Stimulated activated naive CD4-positive, alpha-beta T cell treated with Interleukin-2 at 50 U/mL for 16 hours (primary cell): ENCODE measurements at places on chromosomes 4 and X.

- no peak for DNase-seq
Measured at GRCh38 chr4:11312389-11312788, 116.3 kb downstream of the HS3ST1 start.

DNA sequence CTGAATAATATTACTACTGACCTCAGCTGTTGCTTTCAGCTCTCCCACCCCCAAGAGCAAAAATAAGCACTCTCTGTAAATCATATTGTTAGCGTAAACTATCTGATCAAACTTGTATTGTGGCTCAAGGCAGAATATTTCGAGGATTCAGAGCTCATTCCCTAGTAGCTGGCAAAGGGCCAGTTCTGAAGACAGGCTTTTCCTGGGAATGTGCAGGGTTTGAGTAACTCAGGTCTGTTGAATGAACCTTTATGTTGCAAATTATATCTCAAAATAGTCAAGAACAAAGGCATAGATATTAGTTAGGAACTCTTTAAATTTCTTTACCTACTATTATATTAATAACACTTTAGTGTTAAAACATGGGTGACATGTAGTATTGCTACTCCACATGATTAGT lies 454.9 kb downstream of the CCSER1 start:
- no peak for DNase-seq

- DNase-seq, result peak; percentile 24
Measured at GRCh38 chr4:123415977-123416376, 19.4 kb downstream of the SPRY1 start.

- no peak for DNase-seq
Measured at GRCh38 chr4:124947622-124948265, 235.2 kb upstream of the ANKRD50 start.

- DNase-seq, result no peak
Measured at GRCh38 chr4:15779306-15779705, 1.2 kb downstream of the CD38 start.

- no peak for DNase-seq
Measured at GRCh38 chr4:71290074-71290473, 48.7 kb upstream of the SLC4A4 start.

- DNase-seq, result no peak
Measured at GRCh38 chrX:111445485-111445884, 33.5 kb upstream of the DCX start.

DNA sequence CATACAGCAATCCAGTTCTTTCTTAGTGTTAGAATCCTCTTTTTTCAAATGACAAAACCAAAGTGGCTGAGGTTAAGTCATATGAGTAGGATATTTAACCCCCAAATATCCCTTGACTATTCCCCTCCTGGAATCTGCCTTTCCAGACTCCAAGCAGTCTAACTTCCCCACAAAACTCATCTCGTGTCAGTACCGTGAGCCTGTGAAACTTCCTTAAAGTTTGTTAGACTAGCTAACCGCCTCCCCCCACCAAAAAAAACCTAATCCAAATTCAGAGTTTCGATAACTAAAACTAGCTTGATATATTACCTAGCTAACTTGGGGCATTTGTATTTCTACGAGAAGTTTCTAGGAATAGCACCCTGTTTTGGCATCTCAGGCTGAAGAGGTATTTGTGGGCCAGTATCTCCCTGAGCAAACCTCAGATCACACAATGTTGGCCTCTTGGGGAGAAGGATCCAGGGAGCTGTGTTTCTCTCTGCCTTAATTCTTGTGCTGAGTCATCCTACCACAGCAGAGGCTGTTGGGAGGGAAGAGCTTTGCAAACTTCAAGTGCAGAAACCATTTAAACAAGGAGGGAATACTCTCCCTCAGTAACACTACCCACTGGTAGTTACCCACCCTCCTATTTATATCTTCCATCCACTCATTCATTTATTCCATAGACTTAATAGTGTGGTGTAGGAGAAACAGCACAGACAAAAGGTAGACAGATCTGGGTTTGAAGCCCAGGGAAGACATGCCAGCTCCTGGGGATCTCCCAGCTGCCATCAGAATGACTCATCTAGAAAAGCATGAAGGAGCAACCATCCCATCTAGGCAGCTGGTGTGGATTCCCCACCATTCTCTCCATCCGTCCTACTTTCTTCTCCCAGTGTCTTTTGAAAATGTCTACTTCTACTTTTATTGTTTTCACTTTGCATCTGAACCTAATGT lies 39.3 kb upstream of the TXK start:
- DNase-seq, result no peak

GRCh38 chr4:166146806-166147540 lies 273.9 kb downstream of the TLL1 start:
- no peak for DNase-seq

- no peak for DNase-seq
Measured at GRCh38 chrX:110951472-110952269, 144.3 kb upstream of the PAK3 start.

- peak; percentile 33 for DNase-seq
Measured at GRCh38 chr4:155442267-155443105, 65.7 kb upstream of the MAP9 start.

- no peak for DNase-seq
Measured at GRCh38 chr4:1516261-1516660, 110.0 kb upstream of the NKX1-1 start.

GRCh38 chr4:177246641-177247584 lies 62.8 kb upstream of the NEIL3 start:
- no peak for DNase-seq

GRCh38 chrX:11470250-11470974 lies 177.2 kb downstream of the AMELX start:
- no peak for DNase-seq

GRCh38 chr4:110075083-110075738 lies 123.2 kb downstream of the ELOVL6 start:
- DNase-seq, result no peak

- DNase-seq, result no peak
Measured at GRCh38 chr4:108311313-108311712, 142.6 kb upstream of the LEF1 start.

DNA sequence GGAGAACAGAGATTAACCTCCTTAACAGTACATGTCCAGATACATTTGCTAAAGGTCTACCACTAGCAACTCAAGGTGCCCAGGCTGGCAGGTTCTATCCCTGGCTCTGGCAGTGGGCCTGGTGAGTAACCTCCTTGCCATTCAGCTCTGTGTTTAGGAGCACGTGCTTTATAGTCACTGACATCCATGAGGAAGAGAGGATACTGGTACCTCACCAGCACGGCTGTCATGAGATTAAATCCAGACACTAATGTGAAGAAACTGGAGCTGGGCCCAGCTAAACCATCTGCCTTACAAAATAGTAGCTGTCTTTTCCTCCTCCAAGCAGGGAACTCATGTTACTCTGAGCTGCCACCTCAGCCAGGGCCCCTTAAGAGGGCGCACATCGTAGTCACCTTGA lies 45.3 kb downstream of the GPRASP3 start:
- no peak for DNase-seq

DNA sequence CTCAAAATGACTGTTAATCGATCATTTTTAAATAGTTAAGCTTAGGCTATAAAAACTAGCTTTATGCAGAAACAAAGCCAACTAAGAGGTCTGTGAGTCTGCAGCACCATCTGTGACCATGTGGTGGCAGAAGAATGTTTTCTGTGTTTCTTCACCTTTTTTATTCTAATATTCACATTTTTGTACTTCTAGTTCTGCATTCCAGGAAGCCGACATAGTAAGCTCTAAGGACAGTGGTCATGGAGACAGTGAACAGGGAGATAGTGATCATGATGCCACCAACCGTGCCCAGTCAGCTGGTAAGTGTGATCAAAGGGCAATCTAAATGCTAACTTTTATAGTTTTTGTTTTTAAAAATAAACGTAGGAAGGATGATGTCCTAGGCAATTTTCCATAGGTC lies 5.6 kb downstream of the PCDH10 start:
- no peak for DNase-seq

- DNase-seq, result no peak
Measured at GRCh38 chr4:138565576-138565975, 323.4 kb upstream of the SLC7A11 start.

DNA sequence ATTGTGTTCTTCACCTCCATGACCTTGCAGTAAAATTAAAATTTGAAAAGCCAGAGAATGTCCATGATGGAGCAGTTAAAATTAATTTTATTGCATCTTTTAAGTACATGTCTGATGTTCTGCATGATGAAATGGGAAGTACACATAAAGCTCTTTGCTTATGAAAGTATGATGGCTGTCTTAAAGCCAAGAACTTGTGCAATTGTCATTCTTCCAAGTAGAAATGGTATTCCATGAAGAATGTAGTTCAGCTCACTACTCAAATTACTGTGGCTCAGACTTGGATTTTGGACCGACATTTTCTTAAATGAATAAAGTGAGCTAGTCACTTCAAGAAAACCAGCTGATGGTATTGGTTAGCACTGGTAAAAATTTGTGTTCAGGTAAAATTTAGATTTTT lies 161.7 kb upstream of the CXCL13 start:
- DNase-seq, result no peak

GRCh38 chr4:169583563-169583962 lies 28.8 kb downstream of the NEK1 start:
- DNase-seq, result no peak

DNA sequence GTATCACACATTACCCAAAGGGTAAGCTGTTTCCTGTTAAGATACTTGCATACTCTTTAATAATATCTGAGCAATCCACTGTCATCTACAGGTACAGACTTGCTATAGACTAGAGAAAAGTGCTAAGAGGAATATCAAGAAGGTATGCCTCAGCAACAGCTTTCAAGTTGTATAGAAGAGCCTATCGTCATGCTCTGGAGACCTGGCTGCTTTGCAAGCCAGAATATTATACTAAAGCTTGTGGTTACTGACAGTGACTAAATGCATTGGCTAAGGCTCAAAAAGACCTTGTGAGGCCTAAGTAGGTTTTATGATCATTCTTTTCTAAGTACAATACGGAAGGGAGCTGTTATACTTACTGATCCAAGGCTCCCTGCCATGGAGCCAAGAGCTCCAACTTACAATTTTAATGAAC lies 11.3 kb downstream of the LAMP2 start:
- no peak for DNase-seq

GRCh38 chr4:53490965-53491622 lies 100.2 kb downstream of the LNX1 start:
- no peak for DNase-seq

- DNase-seq, result no peak
Measured at GRCh38 chrX:118074196-118074595, 42.4 kb downstream of the KLHL13 start.

GRCh38 chr4:120903419-120903818 lies 19.1 kb downstream of the PRDM5 start:
- DNase-seq, result no peak

DNA sequence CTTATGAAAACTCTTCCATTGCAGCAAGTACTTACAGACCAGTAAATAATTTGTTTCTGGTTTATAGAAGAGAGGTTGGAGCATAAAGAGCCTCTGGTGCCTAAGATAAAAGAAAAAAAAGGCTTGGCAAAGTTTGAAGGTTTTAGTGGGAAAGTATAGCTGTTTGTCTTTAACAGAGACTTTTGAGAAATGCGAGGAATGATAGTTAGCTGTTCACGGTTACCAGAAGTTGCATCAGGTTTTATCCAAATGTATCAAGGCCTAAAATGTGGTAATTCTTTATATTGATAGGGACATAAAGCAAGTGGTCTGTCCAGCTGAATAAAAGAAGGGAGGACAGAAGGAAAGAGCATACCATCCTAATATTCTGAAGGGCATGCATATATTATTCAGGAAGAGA lies 29.3 kb downstream of the RAP1GDS1 start:
- DNase-seq, result no peak

- no peak for DNase-seq
Measured at GRCh38 chrX:63934160-63934559, 149.1 kb upstream of the ARHGEF9 start.

DNA sequence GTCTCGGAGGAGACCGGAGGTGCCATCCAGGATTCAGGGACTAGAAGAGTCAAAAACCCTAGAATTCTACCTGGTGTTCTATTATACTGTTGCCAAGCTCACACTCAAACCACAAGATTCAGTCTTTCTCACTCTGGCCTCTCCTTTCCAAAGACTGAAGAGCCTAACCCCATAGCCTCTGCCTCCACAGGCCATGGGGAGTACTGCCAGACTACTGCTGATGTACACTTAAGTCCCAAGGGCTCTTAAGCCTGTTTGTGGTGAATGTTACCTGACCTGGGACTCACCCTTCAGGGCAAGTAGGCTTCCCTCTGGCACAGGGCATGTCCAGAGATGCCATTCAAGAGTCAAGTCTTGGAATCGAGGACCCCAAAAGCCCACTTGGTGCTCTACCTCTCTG lies 58.9 kb upstream of the IRS4 start:
- no peak for DNase-seq

DNA sequence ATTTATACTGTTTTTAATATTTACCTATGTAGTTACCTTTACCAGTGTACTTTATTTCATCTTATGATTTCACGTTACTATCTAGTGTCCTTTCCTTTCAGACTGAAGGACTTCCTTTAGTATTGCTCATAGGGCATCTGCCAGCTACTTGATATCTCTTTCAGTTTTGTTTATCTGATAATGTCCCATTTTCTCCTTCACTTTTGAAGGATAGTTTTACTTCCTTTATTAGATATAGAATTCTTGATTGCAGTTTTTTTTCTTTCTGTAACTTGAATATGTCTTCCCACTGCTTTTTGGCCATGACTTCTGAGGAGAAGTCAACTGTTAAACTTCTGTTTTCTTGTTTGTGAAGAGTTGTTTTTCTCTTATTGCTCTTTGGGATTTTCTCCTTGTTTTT lies 69.4 kb upstream of the MAGED1 start:
- no peak for DNase-seq

- no peak for DNase-seq
Measured at GRCh38 chrX:108437349-108438109, 693 bp downstream of the COL4A6 start.

- DNase-seq, result no peak
Measured at GRCh38 chr4:184156163-184156920, 61.3 kb downstream of the ENPP6 start.
